NCI-H510A treated with DMSO at 0.1 percent for 48 hours (cell line): ENCODE measurements at places on chromosomes 4 and X.
A peak's percentile ranks its signal among the peaks of the same experiment; 100 is the strongest.

- no peak for DNase-seq
Measured at GRCh38 chrX:10677490-10677889, 57.1 kb upstream of the MID1 start.

DNA sequence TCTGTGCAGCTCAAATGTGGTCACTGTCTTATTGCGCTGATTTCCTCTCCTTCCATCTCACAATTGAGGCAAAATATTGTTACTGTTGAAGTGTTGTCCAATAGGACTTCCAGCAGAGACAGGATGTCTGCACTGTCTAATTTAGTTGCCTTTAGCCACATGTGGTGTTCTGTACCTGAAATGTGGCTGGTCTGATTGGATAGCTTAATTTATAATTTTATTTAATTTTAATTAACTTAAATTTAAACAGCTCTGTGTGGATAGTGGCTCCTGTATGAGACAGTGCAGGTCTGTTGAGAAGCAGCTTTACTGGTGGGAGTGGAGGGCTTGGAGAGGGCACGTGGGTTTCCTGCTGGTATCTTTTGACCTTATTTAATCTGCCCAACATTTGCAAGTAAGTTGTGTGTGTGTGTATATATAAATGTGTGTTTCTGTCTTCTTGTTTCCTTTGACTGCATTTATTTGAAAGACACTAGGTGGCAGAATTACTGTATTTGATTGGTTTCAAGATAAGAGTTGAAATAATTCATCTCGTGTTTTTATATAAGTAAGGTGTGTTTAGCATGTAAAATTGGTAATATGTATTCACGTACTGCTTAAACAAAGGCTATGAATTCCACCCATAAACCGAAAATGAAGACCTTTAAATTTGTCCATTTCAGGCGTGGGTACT, 55.3 kb upstream of the MSANTD1 start:
- no peak for DNase-seq

DNA sequence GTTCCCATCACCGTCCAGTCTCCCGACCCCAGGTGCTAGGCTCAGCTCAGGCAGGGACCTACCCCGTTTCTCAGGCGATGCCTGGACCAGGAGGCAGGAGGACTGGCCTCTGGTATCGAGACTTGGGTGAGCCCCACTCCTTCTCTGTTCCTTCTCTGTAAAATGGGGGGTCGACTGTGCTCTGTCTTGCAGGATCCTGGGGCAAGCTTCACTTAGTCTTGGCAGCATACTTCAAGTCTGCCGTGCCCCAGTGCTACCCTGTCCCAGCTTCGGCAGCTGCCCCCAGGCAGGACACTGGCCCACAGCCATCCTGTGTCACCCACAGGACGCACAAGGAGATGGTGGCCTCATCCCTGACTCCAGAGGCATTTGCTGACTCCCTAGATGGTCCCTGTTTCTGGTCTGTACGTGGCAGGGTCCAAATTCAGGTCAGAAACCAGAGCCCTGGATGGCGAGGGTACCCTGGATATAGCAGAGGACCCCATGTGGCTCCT, 7.0 kb upstream of the HAUS7 start:
- DNase-seq: no peak

DNA sequence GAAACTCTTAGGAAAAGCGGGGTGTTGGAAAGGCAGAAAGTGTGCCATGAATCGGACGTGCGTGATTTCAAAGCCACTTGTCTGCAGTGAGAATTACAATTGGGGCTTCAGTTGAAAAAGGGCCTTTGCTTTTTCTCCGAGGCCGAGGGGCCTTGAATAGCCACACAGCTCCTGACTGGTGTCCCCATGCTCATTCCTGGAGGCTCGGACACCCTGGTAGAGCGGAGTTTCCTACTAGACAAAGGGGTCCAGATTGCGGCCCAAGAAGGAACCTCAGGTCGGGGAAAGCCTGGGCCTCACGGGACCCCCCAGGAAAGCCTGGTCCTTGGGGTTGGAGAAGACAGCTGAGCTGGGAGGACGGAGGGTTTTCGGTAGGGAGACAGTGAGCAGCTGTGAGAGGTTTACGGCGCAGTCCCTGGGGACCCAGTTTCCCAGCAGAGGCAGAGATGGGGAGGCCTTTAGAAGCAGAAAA, 3.0 kb upstream of the SHOX start:
- no peak for DNase-seq

DNA sequence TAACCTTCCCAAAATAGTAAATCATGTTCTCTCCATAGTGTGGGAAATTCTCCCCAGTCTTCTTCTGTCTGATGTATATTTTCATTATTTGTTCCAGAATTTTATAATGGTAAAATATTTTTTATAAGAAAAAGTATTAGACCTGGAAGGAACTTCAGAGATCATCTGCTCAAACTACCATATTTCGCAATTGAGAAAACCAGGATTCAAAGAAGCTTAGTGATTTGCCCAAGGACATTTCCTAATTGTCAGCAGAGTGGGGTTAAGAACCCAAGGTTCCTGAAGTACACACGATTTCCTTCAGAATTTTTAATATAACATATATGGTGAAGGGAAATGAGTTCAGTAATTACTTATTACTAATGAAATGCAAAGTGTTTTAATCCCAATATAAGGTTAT, 24.1 kb downstream of the OCIAD1 start:
- no peak for DNase-seq

GRCh38 chrX:123477673-123478072, 255.2 kb downstream of the THOC2 start:
- DNase-seq: no peak

- no peak for DNase-seq
Measured at GRCh38 chrX:138018145-138018799, 452.3 kb downstream of the ZIC3 start.

- DNase-seq: no peak
Measured at GRCh38 chr4:6095023-6095752, 77.0 kb upstream of the C4orf50 start.

GRCh38 chr4:88216395-88216794, 58.0 kb upstream of the ABCG2 start:
- DNase-seq: no peak

DNA sequence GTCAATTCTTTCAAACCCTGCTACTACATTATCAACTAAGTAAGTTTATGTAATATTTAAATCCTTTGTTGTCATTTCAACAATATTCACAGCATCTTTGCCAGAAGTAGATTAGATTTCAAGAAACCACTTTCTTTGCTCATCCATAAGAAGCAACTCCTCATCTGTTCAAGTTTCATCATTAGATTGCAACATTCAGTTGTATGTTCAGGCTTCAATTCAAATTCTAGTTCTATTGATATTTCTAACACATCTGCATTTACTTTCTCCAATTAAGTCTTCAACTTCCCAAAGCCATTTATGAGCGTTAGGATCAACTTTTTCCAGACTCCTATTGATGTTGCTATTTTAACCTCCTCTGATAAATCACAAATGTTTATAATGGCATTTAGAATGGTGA, 66.1 kb downstream of the BMP3 start:
- DNase-seq: no peak

DNA sequence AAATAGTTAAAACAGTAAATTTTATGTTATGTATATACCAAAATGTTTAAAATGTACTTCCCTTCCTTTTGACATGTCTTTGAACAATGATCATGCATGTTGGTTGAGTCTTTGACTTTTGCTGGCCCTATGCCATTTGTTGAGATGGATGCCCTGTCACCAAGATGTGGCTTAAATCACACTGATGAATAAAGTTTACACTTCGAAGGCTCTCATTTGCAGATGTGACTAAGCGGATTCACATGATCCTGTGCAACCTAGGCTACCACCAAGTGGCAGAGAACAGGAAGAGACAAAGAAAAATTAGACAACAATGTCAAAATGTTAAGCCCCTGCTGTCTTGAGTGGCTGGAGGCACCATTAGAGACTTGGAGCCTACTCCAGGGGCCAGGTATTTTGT, 139.9 kb downstream of the RAB28 start:
- DNase-seq: no peak

GRCh38 chr4:139975830-139976272, 178.1 kb downstream of the MAML3 start:
- no peak for DNase-seq

GRCh38 chr4:118290951-118291350, 61.9 kb downstream of the PRSS12 start:
- DNase-seq: no peak

- no peak for DNase-seq
Measured at GRCh38 chrX:39204353-39204752, 403.1 kb downstream of the MID1IP1 start.

DNA sequence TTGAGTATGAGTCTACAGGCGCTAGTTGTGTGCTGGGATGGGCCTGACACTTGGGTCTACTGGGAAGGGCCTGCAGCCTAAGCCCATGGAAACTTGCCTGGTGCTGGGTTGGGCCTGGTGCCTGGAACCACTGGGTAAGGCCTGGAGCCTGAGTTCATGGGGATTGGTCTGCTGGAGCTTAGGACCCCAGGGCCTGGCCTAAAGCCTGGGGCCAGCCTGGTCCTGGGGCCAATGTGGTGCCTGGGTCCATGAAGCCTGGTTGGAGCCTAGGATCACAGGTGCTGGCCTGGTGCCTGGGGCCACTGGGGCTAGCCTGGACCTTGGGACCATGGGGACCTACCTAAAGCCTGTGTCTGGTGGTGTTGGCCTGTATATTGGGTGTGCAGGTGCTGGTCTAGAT, 270.3 kb upstream of the GRIA3 start:
- no peak for DNase-seq

- DNase-seq: no peak
Measured at GRCh38 chrX:141279476-141279875, 37.2 kb upstream of the SPANXC start.

- no peak for DNase-seq
Measured at GRCh38 chr4:85659610-85660218, 184.8 kb downstream of the ARHGAP24 start.

GRCh38 chr4:46081248-46081647, 42.6 kb downstream of the GABRG1 start:
- DNase-seq: no peak

- DNase-seq: no peak
Measured at GRCh38 chrX:133541021-133541420, 125.7 kb upstream of the GPC4 start.

DNA sequence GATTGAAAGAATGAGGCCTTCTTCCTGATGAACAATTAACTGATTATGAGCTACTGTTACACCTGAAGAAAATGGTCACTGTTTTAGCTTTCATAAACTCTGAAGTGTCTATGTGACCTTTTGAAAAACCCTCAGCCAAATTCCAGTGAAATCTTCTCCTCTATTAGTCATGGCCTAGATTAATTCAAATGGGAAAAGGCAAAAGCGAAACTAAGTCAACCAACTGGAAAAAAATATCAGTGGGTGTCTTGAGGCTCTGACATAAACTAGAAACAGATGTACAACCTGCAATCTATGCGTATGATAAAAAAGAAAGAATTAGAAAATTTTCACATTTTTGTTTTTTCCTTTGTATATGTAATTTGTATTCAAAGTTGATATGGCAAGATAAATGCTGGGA, 169.4 kb upstream of the BANK1 start:
- no peak for DNase-seq

GRCh38 chr4:9792381-9792780, 10.9 kb downstream of the DRD5 start:
- no peak for DNase-seq

DNA sequence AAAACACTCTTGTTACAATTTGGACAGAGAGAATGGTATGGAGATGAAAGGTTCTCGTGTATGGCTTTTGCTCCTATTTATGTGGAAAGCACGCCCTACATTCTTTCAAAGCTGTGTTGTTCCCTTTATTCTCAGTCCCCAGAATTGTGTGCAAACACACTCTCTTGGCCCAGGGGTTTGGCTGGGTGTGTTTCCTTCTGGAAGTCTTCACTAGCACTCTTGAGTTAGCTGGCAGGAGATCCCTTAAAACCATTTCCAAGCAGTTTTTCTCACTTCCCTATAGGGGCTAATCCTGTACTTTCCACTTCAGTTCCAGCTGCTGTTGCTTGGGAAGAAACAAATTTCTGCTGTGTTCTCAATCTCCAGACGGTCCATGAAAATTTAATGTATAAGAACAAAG, 35.1 kb downstream of the FHL1 start:
- DNase-seq: no peak

DNA sequence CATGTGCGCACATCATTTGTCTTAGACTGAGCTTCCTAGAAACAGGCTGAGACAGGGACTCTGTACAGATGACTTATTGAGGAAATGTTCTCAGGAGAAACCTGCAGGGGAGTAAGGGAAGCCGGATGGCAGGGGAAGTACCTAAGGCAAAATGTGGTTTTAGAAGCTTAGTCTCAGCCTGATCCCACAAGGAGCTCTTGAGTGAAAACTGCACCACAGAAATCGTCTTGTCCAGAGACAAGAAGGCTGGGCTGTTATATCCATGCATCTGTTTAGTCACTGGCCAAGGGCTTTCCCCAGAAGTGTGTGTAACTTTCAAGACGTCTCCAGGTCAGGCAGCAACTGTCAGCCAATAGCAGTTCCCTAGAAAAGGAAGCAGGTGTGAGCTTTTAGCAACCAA, 86.0 kb downstream of the FUNDC1 start:
- no peak for DNase-seq

GRCh38 chr4:168765726-168766125, 244.3 kb downstream of the CBR4 start:
- no peak for DNase-seq

GRCh38 chr4:111028795-111029194, 405.9 kb upstream of the PITX2 start:
- no peak for DNase-seq

DNA sequence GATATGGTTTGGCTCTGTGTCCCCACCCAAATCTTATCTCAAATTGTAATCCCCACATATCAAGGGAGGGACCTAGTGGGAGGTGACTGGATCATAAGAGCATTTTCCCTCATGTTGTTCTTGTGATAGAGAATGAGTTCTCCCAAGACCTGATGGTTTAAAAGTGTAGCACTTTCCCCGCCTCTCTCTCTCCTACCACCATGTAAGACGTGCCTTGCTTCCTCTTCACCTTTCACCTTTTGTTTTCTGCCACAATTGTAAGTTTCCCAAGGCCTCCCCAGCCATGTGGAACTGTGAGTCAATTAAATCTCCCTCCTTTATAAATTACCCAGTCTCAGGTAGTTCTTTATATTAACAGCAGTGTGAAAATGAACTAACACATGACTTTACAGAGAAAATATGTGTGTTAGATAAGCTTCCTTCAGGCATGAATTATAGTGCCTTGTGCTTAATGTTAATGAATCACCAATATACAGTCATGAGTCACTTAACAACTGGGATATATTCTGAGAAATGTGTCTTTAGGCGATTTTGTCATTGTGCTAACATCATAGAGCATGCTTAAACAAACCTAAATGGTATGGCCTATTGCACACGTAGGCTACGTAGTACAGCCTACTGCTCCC, 37.9 kb downstream of the PDGFC start:
- DNase-seq: no peak

GRCh38 chr4:98929341-98930267, 671 bp upstream of the EIF4E start:
- peak; percentile 78 for DNase-seq

DNA sequence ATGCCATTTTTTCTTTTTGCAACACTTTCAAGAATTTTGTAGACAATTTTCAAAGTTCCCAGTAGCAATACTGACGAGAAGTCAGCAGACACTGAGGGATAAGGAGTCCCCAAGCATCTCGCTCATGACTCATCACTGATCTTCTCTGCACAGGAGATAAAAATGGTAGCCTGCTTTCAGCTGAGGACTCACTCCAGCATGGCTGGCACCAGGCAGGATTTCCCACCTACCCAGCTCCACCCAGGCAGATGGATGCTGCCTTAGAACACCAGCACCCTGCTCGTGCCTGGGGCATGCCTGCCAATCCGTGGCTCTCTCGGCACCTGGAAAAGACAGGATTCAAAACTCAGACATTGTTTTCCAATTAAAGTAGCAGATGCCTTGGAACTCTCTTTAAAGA, 24.9 kb downstream of the JAKMIP1 start:
- DNase-seq: no peak

GRCh38 chrX:38260231-38260630, 39.6 kb upstream of the SRPX start:
- DNase-seq: peak; percentile 11
